ENCODE measurements at places on chromosomes 3 and 15.
A peak's percentile ranks its signal among the peaks of the same experiment; 100 is the strongest.

GRCh38 chr3:127675651-127676391 is 3.1 kb downstream of the ABTB1 start:
- no peak for DNase-seq

- no peak for DNase-seq
These were observed 44.5 kb downstream of the POC1A start for GRCh38 chr3:52109611-52110301.

- DNase-seq, result no peak
These were observed 286.2 kb upstream of the STT3B start for GRCh38 chr3:31246293-31247062.

DNA sequence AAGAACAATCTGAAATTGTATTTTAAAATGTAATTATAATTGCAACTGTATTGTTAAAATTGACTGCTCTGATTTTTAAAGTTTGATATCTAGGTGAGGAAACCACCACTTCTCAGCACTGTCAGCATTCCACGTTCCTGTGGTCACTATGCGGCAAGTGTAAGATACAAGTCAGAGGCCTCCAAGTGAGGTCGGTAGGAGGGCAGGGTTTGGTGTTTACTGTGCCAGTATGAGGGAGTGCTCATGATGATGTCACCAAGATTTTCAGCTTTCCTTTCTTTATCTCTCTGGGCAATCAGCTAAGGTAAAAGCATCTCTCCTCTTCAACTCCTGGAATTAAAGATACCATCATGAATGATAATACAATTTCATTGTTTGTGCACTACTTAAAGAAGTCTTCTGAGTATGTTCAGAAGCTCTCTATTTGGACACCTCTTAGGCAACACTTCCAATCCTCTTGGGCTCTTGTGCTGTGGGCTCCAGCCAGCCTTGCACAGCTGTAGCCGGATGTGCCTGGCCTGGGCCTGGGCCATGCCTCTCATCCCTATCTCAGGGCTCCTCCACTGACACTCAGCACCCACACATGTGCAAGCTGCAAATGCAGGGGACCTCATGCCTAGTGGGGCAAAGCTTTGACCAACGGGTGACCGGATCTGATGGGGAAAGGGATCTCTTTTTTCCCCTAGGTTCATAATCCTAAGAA is 42.9 kb downstream of the CCR3 start:
- DNase-seq, result peak; percentile 44

DNA sequence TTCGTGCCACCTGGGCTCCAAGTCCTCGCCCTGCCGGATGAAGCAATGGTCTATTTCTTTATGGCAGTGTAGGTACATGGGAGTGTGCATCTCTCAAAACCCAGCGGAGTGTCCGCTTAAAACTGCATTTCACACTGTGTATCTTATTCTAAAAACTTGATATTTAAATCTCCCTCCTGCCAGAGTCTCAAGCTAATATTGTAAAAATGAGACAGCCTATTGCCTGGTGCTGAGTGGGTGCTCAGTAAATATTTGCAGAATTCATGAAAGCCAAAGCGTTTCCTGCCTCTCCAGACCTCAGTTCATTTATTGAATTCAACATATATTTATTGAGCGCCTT is 330 bp upstream of the TBC1D2B start:
- DNase-seq, result no peak

DNA sequence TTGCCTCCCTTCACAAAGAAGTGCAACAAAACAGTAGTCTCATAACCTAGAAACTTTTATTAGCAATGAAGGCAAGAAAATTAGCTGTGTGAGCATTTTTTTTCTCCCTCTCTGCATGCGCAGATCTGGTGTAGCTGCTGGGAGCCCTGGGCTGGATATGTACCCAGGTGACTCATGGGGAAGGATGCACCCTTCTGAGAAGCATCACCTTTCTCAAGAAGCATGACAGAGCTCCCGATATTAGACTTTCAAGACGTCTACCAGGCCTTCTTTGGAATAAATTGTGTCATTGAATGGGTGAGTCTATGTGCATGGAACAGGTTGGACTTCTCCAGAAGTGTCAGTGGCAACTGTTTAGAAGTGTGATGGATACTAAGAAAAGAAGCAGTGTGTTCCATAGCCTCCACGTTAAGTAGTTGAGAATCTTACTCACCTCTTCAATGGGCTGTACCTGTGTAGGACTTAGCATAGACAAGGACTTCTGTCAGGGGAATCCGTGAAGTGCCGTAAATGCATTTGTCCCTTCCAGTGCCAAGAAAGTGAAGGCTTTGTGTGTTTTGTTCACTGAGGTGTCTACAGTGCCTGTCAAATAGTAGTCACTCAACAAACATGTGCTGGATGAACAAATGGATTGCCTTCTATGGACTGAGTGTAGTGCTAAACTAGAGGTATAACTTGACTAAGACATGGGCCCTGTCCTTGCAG is 47.7 kb upstream of the RASGRP1 start:
- DNase-seq, result no peak

DNA sequence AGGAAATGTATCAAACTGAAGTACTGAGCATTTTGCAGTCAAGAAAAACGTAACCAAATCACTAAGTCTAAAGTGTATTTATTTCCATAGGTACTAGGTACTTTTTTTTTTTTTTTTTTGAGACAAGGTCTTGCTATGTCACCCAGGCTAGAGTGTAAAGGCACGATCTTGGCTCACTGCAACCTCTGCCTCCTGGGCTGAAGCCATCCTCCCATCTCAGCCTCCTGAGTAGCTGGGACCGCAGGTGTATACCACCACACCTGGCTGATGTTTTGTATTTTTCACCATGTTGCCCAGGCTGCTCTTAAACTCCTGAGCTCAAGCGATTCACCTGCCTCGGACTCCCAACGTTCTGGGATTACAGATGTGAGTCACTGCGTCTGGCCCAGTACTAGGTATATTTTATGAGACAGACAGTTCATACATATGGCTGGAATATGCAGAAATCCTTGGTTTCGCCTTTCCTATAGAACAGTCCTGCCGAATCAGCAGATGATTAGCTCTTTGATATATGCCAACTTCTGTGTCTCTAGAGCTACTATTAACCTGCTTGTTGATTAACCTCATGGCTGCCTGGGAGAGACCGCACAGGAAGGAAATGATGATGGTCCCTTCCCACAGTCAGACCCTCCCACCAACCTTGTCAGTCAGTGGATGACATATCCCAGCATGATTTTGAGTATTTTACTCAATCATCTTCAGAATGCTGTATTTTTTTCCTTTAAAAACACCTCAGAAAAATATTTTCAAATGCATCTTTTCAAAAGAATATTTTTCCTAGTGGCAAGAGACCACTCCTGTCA is 32.3 kb downstream of the TMOD3 start:
- DNase-seq, result peak; percentile 55

DNA sequence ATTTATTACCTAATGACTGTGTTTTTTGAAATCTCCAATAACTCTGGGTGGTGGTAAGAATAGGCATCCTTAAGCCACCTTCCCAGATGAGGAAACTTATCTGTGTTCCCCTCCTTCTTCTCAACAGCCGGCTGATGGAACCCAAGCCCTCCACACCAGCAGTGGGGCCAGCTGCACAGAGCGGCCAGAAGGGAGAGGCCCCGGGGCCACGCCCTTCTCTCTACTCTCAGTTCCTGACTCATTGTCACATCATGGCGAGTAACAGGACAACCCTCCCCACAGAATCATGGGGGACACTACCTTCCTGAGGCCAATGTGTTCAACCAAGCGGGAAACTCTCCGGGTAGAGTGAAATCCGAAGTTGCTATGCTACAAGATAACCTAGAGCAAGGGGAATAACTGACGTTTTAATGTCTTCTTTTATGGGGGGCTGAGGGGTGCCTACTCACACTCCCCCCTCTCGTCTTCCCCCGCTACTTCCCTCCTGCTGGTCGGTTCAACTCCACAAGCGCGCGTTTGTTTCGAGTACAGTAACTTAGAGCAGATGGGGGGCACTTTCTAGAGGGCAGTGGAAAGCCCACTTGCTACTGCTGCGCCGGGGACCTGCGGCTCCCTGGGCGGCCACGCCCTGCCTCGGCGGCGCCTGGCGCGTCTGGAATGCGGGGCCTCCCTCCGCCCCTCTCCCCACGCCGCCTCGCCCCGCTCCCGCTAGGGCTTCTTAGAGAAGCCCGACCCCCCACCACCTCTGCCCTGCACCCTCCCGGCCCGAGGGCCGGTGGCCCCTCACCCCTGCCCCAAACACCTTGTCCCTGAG is 621 bp downstream of the ANXA2 start:
- peak; percentile 31 for DNase-seq

GRCh38 chr3:130411320-130411719 is 65.8 kb downstream of the COL6A5 start:
- DNase-seq, result no peak

GRCh38 chr15:72339777-72340177 is 19.8 kb upstream of the CELF6 start:
- no peak for DNase-seq

- no peak for DNase-seq
These were observed 2.7 kb downstream of the ZNF654 start for GRCh38 chr3:88061746-88062145.

- no peak for DNase-seq
These were observed 230.8 kb upstream of the GPR149 start for GRCh38 chr3:154660811-154661210.

- DNase-seq, result no peak
These were observed 41.9 kb downstream of the NOX5 start for GRCh38 chr15:69056365-69056764.

GRCh38 chr3:88150371-88150770 is 612 bp downstream of the C3orf38 start:
- DNase-seq, result no peak

GRCh38 chr3:143806038-143806437 is 42.2 kb downstream of the SLC9A9 start:
- no peak for DNase-seq

DNA sequence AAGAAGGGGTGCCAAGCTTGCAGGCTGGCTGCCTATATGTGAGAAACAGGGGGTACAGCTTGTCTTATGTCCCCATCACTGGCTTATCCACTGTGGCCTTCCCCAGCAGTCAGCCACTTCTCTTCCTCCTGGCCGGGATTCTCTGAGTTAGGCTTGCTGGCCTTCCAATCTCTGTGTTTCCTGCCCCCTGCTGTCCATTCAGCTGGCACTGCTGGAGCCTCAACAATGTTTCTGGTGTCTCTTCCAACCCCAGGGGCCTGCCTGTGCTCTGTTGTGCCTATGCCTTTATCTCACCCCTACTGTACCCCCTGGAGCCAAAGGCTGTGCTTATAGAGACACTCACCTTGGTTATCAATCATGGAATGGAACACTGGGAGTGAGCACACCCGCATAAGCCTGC is 36.5 kb downstream of the ANAPC13 start:
- DNase-seq, result no peak

GRCh38 chr3:127049393-127049792 is 66.5 kb downstream of the PLXNA1 start:
- no peak for DNase-seq

- no peak for DNase-seq
These were observed 57.8 kb downstream of the WNT7A start for GRCh38 chr3:13822042-13822441.

Data from activated gamma-delta T cell treated with Interleukin-2 at 50 U/mL for 16 hours (primary cell).